ENCODE measurements at places on chromosomes 11 and 22.

- no peak for DNase-seq
Observed at GRCh38 chr11:122267602-122268001, 151.6 kb upstream of the BLID start.

GRCh38 chr11:35855671-35856070, 88.2 kb upstream of the LDLRAD3 start:
- DNase-seq: no peak

- DNase-seq: peak; percentile 44
Observed at GRCh38 chr22:44186121-44186510, 5.4 kb downstream of the PARVG start.

- DNase-seq: no peak
Observed at GRCh38 chr11:2881981-2882375, 3.6 kb downstream of the CDKN1C start.

DNA sequence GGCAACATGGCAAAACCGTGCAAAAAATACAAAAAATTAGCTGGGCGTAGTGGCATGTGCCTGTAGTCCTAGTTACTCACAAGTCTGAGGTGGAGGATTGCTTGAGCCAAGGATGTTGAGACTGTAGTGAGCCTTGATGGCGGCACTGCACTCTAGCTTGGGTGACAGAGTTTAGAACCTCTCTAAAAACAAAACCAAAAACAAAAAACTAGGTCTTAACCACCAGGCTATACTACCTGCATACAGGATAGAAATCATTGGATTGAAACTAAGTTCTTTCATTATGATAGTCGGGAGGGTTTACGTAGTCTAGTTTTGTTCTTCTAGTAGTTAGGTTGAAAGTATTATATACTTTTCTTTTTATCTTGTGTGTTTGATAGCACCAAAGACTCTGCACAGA, 5.8 kb downstream of the RNF214 start:
- peak; percentile 50 for DNase-seq

GRCh38 chr22:40183029-40183581, 5.4 kb downstream of the TNRC6B start:
- DNase-seq: no peak

DNA sequence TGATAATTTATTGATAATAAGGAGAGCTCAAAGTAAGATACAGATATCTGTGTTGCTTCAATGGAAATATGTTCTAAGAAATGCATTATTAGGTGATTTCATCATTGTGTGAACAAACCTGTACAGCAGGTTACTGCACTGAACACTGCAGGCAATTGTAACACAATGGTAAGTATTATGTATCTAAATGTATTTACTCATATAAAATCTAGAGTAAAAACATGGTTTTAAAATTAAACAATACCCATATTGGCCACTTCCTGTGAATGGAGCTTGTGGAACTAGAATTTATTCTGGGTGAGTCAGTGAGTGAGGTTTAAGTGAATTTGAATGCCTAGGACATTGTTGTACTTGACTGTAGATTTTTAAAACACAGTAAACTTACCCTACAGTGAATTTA, 722.9 kb upstream of the RAG2 start:
- no peak for DNase-seq

GRCh38 chr22:29971607-29972006, 88.6 kb downstream of the MTMR3 start:
- no peak for DNase-seq

GRCh38 chr22:50085211-50085972, at the start of gene MLC1:
Gene MLC1 (minus strand): TSS chr22:50085426. CDS start chr22:50084902, 524 bp downstream.
- DNase-seq: no peak

DNA sequence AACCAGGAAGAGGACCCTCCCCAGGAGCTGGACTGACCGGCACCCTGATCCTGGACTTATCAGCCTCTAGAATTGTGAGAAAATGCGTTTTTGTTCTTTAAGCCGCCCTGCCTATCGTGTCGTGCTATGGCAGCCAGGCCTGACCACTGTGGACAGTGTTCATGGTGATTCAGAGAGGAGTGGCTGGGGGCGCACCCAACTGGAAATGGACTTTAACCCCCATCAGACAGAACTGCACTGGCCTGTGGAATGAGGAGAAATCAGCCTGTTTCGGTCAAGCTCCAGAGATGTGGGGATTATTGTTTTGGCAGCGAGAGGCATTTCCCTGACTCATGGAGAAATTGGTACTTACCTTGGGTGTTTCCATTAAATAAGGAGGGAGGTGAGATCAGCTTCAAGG, 1437.8 kb downstream of the BRD1 start:
- DNase-seq: no peak

DNA sequence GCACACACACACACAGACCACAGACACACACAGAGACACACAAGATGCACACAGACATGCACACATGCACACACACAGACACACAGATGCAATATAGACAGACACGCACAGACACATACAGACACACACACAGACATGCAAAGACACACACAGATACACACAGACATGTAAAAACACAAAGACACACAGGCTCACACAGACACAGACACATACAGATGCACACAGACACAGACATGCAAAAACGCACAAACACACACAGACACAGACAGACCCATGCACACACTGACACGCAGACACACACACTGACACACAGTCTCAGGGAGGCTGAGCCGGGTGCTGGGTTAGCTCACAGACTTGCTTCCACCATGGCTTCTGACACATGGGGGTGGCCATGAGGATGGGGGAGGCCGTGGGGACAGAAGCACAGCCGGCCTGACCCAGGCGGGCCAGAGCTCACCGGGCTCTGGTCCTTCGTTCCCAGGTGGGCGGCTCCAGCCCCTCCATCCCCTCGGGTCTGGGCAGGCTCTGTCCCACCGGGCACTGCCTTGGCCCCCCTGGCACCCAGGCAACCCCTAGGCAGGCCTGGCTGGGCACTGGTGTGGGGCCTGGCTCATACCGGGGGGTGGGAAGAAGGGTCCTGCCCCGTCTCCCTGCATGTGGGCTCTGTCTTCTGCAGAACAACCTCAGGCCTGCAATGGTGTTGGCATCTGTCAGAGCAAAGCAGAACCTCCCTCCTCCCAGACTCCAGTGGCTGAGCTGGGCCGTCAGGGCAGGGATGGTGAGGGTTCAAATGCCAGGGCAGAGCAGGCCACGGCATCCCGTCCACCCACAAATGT, 1489.5 kb downstream of the BRD1 start:
- DNase-seq: peak; percentile 50

GRCh38 chr11:64793271-64794160, 9.5 kb downstream of the MAP4K2 start:
- no peak for DNase-seq

DNA sequence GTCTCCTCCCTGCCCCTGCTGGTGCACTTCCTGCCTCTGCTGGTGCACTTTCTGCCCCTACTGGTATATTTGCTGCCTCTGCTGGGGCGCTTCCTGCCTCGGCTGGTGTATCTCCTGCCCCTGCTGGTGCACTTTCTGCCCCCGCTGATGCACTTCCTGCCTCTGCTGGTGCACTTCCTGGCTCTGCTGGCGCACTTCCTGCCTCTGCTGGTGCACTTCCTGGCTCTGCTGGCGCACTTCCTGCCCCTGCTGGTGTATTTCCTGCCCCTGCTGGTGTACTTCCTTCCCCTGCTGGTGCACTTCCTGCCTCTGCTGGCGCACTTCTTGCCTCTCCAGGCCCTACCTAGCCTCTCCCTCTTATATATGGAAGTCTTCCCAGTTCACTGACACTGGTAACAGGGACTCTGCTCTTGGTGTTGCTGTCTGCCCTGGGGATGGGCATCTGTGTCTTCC, 10.1 kb downstream of the MTFP1 start:
- peak; percentile 93 for DNase-seq

DNA sequence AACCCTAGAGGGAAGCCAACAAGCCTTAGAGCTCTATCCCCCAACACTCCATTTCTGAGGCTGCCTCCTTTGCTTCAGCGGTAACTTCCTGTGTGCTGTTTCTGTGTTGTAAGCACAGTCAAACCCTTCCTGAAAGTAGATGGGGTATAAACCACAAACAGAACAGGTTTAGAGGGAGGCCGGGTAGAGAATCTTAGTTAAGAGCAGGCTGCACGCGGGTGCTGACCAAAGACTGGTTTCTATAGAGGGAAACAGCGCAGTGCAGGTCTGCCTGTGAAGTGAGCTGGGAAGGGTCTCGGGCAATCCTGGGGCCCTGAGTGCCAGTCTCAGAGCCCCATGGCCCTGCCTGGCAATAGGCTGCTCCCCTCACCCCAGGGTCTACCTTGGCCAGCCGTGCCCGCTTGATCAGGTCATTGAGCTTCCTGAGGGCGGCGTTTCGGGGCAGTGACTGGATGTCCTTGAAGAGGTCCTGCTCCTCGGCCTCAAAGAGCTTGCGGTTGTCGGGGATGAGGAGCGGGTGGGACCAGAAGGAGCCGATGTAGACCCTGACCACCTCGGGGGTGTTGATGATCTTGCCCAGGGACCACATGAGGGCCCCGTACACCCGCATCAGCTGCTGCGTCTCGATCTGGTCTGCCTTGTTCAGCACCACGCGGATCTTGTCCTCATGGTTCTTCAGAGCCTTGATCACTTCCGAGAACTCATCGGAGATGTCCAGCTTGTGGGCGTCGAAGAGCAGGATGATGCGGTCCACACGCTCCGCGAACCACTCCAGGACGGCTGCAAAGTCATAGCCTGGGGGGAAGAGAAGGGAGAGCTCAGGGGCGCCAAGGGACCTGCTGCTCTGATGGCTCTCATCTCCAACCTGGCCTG, 15.3 kb upstream of the CDC42BPG start:
- DNase-seq: peak; percentile 84

DNA sequence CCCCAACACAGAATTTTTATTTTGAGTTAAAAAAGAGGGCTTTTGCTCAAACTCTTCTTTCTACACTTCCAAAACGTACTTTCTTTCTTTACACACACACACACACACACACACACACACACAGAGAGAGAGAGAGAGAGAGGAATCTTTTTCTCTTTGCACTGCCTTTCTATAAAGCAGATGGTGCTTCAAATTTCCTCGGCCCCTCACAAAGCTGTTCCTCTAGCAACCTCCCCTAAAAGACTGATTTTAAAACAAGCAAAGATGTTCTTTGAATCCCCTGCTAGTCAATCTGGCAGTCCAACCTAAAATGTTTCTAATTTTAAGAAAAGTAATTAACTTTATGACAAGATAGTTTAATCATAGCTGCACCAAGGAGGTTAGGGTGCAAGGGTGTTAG, 2.7 kb upstream of the ANO3 start:
- DNase-seq: no peak

- peak; percentile 39 for DNase-seq
Observed at GRCh38 chr22:47073075-47073474, 310.6 kb downstream of the TBC1D22A start.

- DNase-seq: no peak
Observed at GRCh38 chr11:38530226-38530625, 1932.2 kb upstream of the RAG2 start.

- no peak for DNase-seq
Observed at GRCh38 chr11:119000906-119001305, 3.0 kb downstream of the CENATAC start.

GRCh38 chr11:95788921-95789505, 569 bp downstream of the FAM76B start:
- no peak for DNase-seq

DNA sequence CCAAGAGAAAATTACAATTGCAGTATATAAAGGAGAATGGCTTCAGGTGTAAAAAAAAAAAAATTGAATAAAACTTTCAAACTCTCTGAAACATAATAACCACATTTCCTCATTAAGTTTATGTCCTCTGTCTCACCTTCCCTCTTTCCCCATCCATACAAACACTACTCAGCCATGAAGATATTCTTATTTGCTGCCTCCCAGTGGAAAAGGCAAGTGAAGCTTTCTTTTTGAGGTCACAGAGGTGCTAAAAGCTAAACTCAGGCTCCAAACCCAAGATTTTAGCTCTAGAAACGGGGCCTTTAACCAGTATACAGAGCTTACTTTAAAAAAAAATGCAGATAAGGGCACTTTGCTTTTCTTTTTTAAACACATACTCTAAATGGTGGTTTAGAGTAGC, 1568.5 kb downstream of the FAM181B start:
- DNase-seq: no peak

GRCh38 chr11:75547617-75548058, 14.4 kb upstream of the SERPINH1 start:
- DNase-seq: peak; percentile 68

- DNase-seq: no peak
Observed at GRCh38 chr11:28106353-28107043, 1.5 kb downstream of the KIF18A start.

GRCh38 chr11:10798330-10798928, 10.3 kb downstream of the EIF4G2 start:
- no peak for DNase-seq

- DNase-seq: peak; percentile 33
Observed at GRCh38 chr22:48889209-48889830, 938.4 kb downstream of the BRD1 start.

DNA sequence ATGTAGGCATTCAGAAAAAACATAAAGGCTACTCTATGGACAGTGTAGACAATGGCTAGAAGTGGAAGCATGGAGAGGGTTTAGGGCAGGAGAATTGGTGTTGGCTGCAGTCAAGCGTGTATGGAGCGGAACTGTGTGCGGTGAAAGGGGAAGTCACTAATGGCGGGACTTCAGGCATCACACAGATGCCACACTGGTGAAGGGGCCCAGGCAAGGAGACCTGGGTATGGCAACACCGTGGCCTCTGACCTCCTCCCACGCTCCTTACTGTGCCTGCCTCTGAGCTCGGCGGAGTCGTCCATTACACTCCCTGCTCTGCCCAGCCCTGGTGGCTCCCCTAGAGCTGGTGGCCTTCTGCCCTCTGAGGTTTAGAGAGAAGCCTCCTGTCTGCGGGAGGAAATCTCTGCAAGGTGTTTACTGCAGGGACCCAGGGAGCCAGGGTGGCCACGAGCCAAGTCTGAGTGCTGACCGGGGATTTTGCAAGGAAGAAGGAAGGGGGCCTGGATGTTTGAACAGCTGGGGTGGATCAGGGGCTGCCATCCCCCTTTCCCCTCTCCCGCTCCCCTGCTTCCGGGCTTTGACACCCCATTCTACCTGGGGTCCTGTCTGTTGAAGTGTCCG, 75.1 kb upstream of the TSPAN18 start:
- no peak for DNase-seq

- peak; percentile 90 for DNase-seq
Observed at GRCh38 chr11:72413914-72414628, 20.3 kb downstream of the CLPB start.

GRCh38 chr22:39299829-39300178, 19.6 kb downstream of the RPL3 start:
- DNase-seq: no peak

GRCh38 chr11:90585491-90585890, 362.6 kb upstream of the CHORDC1 start:
- no peak for DNase-seq

- DNase-seq: no peak
Observed at GRCh38 chr22:36860438-36860820, 377 bp upstream of the NCF4 start.

DNA sequence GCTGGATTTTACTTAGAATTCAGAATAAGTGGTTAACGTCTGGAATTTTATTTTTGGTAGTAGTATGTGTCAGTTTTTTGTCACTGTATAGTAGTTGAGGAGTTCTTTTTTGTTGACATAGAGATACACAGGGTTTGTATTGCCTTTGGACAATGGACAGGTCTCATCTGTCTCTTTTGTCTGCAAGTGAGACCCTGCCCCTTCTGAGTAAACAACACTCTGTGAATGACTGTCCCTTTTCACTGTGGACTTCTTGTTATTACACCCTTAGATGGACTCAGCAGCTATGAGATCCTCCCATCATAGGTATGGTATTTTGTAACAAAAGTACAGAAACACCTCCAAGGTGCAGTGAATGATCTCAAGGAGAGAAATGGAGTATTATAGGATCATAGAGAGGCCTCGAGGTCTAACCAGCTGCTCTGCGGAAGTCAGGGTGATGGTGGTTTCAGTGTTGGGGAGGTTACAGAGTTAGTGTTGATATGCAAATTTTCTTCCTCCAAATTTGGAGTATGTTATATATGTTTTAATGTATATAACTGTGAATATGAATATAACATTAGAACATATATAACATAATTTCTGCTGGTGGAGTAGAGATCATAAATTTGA, 7.8 kb downstream of the PPP6R3 start:
- DNase-seq: no peak

Measured in activated effector memory CD4-positive, alpha-beta T cell treated with anti-CD3 and anti-CD28 coated beads, Interleukin-2, amount 50 U/mL, for 16 hours (primary cell).